Adrenal gland (tissue), 19 donors: ENCODE measurements at places on chromosomes 11 and 22. TPM values are rescaled to one million over a fixed set of nuclear protein-coding genes. Genes with fewer than 3 reads are reported as not detected.

The OR51B5 gene
- total RNA-seq: 1.00 TPM

The ZBTB16 gene
- total RNA-seq: 7.9 TPM

The ACTN3 gene
- total RNA-seq: 0.06 TPM

The OR10A5 gene
- not detected for total RNA-seq

The NCR3LG1 gene
- total RNA-seq: 1.2 TPM

The FOLR1 gene
- 1.4 TPM for total RNA-seq

The SCGB2A2 gene
- total RNA-seq: not detected

The PNPLA5 gene
- not detected for total RNA-seq

The CRYBB3 gene
- total RNA-seq: not detected

DNA sequence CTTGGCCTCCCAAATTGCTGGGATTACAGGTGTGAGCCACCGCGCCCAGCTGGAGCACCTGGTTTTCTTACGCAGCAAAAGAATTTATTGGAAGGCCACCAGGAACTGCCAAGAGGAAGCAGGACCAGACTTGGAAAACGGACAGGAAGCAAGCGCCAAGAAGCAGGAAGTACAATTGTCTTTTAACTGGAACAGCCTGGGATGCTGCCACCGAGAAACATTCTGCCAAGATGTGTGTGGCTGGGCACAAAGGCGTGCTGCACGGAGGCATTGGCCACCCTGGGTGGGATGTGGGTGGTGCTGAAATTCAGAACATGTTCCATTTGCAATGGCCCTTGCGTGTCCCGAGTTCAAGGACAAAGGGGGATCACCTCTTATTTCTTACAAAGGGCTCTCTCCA is 15.4 kb downstream of the SLC3A2 start:
- DNase-seq: no peak

- peak; percentile 67 for DNase-seq
These were observed 1.3 kb downstream of the GNG3 start for GRCh38 chr11:62708793-62709192.

DNA sequence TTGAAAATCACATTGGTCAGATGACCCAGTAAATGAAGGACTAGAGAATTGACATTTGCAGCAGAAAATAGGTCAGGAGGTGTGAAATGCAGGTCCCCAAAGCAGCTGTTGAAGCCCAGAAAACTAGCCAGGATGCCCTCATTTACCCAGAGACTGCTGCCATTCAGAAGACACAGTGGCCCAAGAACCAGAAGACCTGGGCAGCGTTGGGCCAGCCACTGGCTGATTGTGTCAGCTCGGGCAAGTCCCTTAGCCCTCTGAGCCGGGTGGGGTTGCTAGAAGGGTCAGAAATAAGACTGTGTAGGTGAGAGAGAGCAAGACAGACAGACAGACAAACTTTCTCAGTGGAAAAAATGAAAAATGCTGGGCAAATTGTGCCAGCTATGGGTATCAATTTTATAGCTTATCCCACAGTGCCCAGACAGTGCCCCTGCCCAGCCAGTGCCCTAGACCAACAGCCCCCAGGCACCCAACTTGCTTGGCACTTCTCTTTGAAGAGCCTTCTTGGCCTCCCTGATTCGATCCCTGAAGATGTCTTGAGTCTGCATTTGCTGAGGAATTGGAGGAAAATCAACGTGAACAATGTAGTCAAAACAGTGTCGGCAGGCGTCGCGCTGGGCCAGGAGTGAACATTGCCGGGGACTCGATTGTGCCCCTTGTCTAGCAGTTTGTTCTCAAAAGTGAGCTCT is 198.3 kb downstream of the MN1 start:
- DNase-seq: no peak

DNA sequence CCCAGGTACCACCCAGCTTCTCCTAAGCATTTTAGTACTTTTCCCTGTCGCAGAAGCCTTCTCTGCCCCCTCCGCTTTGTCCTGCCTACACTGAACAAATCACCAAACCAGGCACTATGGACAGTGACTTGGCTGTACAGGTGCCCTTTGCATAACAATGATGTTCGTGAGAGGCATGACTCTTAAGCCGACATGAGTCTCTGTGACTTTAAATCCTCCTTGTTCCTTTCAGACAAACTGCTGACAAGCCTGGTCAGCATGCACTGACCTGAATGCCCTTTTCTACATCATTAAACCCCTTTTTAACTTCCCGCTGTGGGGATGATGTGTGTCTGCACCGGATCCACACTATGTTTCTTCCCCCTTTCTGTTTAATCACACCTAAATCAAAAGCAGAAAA is 16.6 kb downstream of the CAVIN3 start:
- no peak for DNase-seq

- DNase-seq: no peak
These were observed 23.3 kb upstream of the GAL start for GRCh38 chr11:68661014-68661413.

GRCh38 chr22:19909350-19910179 is 32.0 kb upstream of the COMT start:
- peak; percentile 94 for DNase-seq

- DNase-seq: no peak
These were observed 72.4 kb upstream of the CARD18 start for GRCh38 chr11:105211806-105212554.

DNA sequence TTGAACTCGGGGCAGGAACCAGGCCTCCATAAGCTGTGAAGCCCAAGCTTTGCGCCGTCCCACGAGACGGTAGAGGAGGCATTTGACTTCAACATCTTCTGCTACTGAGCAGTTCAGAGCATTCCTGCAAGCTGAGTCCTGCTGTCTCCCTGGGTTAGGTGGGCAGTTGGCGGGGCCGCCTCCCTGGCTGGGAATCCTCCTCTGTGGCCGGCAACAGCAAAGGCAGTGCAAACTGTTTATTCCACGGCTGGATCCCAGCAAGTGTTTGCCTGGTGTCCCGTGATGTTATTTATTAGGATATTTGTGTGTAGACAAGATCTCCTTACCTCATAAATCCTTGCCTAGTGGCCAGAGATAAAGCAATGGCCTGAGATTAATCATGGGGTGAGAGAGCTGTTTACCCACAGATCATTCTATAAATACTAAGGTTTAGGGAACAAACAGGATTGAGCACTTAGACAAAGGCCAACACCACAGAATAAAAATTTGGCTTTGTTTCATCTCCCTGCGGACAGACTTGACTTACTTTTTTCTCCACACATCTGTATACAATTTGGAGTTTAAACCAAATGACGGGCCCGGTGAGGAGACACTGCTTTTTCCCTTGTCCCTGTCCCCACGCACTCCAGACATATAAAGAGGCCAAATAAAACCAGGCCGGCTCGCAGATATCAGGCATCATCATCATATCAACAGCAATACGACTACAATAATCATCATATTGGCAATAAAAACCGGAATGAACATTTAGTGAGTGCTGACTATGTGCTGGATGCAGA is 63.4 kb downstream of the NAT10 start:
- no peak for DNase-seq

- DNase-seq: no peak
These were observed 1.9 kb downstream of the HTR3B start for GRCh38 chr11:113906516-113906915.

DNA sequence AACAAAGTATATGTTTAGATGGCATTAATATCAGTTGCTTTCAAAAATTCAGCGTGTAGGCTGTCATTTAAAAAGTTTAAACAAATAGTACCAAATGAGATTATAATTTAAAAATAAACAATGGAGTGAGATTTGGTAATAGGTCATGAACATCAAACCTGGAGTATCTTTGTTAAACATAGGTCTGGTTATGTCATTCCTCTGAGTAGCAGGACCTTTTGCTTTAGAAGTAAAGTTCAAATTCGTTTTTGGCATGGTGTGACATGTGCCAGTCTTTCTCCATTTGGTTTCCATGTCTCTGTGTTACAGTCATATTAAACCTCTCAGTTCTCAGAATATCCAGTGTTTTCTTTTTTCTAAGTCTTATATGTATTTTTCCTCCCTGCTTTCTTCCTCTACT is 242.4 kb downstream of the TMEM135 start:
- DNase-seq: no peak

- no peak for DNase-seq
These were observed 7.1 kb downstream of the RRP8 start for GRCh38 chr11:6596239-6596877.

DNA sequence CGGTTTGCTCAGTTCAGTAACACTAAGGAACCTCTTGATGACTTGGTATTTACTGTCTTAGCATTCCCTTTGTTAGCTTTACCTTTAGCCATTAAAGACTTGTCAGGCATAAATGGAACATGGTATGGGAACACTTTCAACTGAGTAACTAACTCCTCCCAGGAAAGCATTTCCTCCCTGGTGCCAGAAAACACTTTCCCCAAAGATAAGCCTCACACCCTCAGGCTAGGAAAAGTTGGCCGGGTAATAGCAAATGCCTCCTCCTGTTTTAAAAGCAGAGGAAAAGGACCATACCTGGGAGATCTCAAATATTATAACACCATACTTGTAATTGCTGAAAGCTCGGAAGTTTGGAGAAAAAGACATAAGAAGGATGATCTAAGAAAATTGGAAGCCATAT is 12.0 kb downstream of the KCNJ11 start:
- DNase-seq: no peak

- DNase-seq: no peak
These were observed 9.3 kb upstream of the NUP160 start for GRCh38 chr11:47857485-47857884.

DNA sequence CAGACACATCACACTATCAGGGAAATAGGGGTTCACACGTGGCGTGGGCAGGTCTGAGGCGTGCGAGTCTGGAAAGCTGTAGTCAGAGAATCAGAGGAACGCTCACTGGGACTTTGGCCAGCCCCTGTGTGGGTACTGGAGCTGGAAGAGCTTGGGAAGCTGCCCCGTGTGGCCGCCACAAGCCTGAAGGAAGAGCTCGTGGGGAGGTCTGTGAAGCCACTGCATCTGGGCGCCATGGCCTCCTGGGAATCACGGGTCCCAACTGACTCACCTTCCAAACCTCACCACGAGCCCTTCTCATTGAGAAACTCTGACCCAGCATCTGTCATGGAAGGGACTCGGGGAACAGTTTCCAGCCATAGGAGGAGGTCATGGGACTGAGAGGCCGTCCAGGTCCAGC is 5.9 kb upstream of the MRGPRF start:
- DNase-seq: no peak

DNA sequence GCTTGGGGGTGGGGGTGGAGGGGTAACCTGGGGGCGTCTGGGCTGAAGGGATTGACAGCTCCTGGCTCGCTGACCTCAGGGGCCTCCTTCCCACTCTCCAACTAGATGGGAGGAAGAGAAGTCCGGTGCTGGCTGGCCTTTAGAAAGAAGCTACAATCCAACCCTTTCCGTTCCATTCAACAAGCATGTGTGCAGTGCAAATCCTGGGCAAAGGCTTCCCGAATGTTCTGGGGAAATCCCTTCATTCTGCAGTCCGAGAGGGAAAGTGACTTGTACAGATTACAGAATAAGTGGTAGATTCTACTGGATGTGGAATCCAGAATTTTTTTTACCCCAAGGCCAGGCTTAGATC is 149.9 kb downstream of the FEZ1 start:
- DNase-seq: no peak

GRCh38 chr11:119087123-119087522 is 2.4 kb downstream of the HMBS start:
- DNase-seq: no peak

DNA sequence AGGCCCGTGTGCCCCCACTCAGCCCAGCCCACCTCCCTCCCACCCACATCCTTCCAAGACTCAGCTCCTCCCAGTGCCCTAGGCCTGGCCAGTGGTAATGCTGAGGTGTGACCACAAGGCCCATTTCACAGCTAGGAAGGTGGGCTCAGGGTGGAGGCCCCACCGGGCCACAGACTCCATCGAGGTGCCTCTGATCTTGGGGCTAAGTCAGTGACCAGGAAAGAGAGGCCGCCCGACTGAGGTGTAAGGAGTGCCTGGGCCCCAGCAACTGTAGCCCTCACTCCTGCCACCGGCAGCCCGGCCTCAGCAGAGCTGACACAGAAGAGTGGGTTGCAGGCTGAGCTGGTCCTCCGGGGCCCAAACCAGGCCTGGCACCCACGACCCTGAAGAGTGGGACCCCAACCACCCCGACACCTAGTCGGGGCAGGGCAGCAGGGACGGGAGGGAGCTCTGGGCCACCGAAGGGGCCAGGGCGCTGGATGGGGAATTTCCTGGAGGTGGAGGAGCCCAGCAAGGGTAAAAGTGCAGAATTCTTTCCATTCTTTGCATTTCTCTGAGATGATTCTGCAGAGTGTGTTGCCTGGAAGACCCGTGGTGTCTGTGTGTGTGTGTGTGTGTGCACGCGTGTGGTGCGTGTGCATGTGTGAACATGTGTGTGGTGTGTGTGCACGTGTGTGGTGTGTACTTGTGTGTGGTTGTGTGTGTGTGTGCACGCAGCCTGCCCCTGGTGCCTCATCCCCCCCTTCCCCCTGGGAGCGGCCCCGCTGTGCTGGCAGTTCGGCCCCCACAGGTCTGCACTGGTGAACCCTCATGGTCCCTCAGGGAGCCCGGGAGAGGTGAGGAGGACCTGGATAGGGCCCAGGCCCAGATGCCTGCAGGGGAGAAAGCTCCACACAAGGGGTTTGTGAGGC is 8.3 kb upstream of the PIM3 start:
- no peak for DNase-seq

DNA sequence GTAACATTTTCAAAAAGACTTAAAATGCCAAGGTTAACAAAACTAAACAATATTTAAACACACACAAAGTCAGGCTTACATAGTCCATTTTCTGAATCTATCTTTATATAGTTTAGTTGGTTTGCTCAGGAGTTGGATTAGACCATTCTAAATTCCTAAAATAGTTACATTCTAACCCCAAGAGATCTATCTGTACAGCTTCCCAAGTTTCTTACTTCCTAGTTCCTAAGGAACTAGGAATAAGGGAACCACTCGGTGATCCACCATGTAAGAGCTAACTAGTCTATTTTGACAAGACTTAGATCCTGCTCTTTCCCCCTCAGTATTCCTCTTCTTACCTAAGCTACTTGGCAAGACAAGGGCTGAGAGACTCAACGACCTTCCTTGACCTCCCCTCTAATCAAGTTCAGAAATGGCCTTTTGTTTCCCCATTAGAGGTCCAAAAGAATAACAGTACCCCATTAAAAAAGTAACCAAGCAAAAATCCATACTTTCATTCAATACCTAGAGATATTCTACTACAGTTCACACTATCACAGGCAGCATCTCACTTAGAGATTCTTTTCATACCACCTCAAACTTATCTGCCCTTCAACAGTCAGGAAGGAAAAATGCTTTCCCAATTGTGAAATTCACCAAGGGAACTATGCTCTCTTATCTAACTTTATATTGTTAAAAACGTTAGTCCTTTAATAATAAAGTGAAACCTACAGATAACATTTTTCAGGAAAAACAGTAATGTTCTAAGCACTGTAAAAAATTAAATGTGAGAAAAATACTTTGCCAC is 253.1 kb downstream of the TTC28 start:
- DNase-seq: no peak

GRCh38 chr11:37612146-37612545 is 1014.1 kb upstream of the RAG2 start:
- DNase-seq: no peak

- no peak for DNase-seq
These were observed 15.6 kb downstream of the GDPD5 start for GRCh38 chr11:75510004-75510722.
